Femur (tissue), 1 donor: ENCODE measurements at places on chromosomes 12 and 14.

GRCh38 chr12:59886131-59886733, 290.4 kb downstream of the SLC16A7 start:
- no peak for DNase-seq

- DNase-seq, result no peak
Measured at GRCh38 chr14:69342928-69343525, 55.1 kb downstream of the ERH start.

DNA sequence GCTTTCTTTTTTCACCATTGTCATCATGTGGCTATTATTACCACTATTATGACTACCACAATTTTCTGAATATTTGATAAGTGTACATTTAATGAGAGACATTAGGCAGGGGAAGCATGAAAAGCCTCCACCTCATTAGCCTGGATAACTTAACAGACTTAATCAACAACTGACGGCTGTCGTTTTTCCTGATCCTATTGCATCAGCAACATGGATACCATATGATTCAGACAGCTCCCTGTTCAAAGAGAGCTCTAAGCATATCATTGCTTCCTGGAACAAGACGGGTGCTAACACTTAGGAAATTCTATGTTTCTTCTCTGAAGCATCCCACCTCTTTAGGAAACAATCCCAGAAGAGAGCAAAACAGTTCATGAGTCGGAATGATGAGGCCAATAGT, 765.2 kb downstream of the NOVA1 start:
- DNase-seq, result no peak

DNA sequence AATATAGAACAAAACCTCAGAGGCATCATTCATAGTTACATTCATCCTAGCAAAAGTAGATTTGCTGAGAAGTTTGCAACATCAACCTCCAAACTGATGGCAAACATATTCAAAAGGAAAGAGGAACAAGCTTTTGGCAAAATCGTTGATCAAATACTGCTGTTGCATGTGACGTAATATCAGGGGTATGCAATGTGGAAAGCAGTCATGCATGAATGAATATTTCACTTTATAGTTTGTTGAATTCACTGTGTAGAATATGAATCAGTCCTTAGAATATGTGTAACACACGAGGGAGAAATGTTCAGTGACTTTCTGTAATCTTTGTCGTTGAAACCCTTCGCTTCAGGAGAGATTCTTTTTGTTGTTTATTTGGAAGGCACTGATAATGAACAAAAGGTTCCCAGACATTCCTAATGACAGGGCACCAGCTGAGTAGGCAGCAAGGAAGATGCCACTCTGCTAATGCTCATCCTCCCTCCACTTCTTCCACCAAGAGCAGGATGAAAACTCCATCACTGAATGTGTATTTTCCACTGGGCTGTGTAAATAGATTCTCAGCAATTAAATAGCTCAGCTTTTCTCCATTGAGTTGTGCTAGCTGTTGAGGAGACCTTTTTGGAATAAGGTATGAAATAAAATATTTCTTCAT, 126.1 kb downstream of the PELI2 start:
- DNase-seq, result no peak

GRCh38 chr14:92846162-92846897, 52.2 kb downstream of the GOLGA5 start:
- DNase-seq, result no peak

GRCh38 chr12:104414581-104415341, 42.0 kb upstream of the CHST11 start:
- no peak for DNase-seq

- DNase-seq, result no peak
Measured at GRCh38 chr14:90496379-90496778, 99.5 kb downstream of the CALM1 start.

GRCh38 chr12:10503460-10503859, 2.2 kb upstream of the EIF2S3B start:
- no peak for DNase-seq

GRCh38 chr12:40711121-40711520, 18.9 kb downstream of the CNTN1 start:
- no peak for DNase-seq

GRCh38 chr12:19712041-19712440, 272.7 kb downstream of the AEBP2 start:
- no peak for DNase-seq

GRCh38 chr14:103973354-103973753, 31.0 kb upstream of the RD3L start:
- DNase-seq, result no peak

- DNase-seq, result peak; percentile 21
Measured at GRCh38 chr12:100986595-100987547, 192.3 kb downstream of the ANO4 start.

DNA sequence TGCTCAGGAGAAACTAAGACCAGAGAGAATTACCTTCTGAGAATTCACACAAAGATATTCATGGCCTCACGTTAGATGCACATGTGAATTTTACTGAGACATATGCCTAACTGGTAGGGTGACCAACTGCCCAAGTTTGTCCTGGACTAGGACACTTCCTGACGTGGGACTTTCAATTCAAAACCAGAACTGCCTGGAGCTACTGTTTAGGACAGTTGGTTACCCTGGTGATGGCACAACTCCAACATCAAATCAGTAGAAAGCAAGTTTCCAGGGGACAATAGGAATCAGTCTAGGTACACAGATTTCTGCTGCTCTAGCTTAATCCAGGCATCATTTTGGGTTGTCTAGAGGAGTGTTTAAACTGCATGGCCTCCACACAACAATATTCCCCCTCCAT, 178.7 kb downstream of the GXYLT1 start:
- DNase-seq, result no peak

GRCh38 chr12:114933428-114934160, 249.6 kb upstream of the TBX3 start:
- no peak for DNase-seq

GRCh38 chr12:13195250-13195649, 1.3 kb upstream of the EMP1 start:
- DNase-seq, result no peak

- no peak for DNase-seq
Measured at GRCh38 chr12:95942101-95942523, 302 bp downstream of the CCDC38 start.

DNA sequence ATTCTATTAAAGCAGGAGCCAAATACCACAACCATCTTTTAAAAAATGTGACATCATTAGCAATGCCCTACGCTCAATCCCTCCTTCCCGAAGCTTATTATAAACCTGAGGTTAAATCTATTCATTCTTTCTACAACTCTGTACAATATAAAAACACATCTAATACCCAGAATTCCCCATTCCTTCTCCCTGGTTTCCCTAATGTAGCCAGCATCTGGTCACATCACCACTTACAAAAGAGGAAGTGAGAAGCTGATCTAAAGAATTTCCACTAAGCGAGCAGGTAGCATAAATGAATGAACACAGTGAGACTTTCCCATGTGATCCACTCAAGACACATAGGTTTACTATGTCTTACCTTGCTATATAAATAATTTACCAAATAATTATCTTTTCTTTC, 90.4 kb downstream of the LRP6 start:
- no peak for DNase-seq

- no peak for DNase-seq
Measured at GRCh38 chr14:102828151-102828550, 50.9 kb downstream of the TRAF3 start.

DNA sequence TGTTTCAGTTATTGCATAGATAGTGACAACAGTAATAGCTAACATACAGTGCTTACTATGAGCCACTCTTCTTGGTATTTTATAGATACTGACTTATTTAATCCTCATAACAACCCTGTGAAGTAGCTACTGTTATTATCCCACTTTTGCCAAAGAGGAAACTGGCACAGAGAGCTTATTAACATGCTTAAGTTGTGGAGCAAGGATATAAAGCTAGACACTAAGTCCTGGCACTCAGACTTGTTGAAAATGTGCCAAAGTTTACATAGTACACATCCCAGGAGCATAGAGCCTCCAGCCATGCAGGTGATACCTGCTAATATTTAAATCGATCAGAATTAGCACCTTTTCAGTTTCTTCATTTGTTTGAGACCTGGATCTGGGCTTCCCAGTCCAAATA, 41.8 kb downstream of the VEZT start:
- no peak for DNase-seq

GRCh38 chr12:86523844-86524243, 267.7 kb upstream of the MGAT4C start:
- DNase-seq, result no peak

DNA sequence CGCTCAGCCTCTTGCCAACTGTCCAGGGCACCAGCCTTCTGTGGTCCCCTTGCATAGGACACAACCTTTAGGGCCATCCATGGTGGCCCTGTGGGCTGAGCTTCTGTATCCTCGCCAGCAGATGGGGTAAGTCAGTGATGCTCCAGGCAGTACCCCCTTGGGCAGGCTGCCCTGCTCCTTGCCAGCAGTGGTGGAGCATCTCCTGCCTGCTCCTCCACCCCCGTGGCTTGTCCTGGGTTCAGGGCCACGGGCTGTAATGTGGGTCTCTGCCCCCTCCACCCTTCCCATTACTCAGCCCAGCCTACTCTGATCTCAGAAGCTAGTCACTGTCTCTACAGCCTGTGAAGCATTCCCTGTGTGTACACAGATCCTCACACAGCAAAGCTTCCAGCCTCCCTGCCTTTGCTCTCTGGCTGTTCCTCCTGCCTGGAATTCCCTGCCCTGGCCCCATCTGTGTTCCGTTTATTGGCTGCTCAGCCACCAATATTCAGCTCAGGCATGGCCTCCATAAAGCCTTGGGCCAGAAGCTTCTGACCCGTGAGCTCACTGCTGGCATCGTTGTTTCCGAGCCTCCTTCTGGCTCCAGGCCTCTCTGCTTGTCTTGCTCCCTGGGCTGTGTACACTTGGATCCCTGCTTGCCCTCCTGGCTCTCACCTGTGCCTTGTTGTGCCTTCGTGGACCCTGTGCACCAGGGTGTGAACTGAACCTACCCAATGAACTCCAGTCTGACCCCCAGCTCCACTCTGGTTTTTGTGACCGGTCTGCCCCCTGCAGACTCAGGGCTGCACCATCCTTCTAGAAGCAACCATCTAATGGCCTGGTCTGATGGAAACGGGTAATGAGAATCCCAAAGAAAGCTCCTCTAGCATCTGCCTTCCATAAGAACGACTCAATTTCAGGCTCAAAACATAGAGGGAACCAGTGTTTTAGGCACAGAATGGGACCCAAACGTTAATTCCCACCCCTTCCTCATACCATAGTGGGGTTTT, 177.0 kb upstream of the PRMT8 start:
- DNase-seq, result peak; percentile 77

DNA sequence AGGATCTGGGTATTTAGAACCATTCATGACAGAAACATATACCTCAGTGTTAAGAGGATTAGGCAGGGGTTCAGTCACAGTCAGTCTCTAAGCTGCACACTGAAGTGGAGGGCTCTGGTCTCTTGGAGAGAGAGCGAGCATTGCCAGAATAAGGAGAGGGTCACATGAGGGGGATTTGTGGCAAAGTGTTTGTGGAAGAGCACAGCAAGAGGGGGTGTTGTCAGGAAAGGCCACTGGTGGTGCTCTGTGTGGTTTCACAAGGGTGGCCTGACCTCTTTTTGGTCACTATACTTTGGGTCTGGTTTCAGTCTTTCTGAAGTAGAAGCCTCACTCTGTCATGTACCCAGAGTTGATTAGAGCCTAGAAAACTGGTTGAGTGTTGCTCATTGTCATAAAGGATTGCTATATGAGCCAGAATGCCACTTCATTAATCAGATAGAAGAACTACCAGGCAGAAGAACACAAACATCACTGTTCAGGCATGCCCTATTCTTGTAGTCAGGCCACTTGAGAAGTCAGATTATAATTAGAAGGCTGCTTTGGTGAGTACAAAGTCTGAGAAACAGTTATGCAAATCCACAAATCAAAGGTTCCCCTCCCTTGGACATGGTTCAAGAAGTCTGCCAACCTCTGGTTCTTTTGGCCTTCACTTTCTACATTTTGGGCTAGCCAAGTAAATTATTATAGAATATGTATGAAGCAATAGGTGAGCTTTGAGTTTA, 8.4 kb downstream of the TMEM19 start:
- DNase-seq, result no peak

DNA sequence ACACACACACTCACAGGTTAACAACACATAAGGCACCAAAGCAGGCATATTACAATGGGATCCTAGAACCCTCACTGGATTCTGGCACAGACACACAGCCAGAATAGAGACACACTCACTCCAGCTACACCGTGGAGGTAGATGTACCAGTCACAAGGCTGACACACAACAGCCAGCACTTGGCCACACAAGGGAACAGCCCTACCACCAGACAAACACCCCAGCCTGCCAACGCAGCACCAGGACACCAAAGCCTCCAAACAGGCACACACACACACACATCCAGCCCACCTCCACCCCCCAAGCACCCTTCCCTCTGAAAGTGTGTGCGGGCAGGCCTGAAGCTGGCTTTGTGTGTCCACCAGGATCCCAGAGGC, 10.9 kb upstream of the ITGB7 start:
- no peak for DNase-seq

DNA sequence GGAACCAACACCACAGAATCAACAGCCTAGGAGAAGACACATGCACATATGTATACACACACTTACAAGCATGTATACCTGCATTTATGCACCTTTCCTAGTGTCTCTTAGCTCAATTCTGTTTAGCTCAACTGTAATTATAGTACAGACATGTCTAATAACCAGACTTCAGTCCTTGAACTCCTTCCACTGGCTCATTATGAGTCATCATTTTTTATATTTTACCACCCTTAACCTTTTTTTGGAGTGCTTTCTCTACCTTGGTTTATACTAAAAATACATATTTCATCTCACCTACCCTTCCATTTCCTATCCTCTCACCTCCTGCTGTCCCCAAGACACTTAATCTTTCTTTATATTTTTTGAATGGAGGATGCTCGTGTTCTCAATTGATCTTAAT, 110.4 kb downstream of the ARID2 start:
- no peak for DNase-seq

- no peak for DNase-seq
Measured at GRCh38 chr14:61965030-61965745, 203.0 kb downstream of the SNAPC1 start.

DNA sequence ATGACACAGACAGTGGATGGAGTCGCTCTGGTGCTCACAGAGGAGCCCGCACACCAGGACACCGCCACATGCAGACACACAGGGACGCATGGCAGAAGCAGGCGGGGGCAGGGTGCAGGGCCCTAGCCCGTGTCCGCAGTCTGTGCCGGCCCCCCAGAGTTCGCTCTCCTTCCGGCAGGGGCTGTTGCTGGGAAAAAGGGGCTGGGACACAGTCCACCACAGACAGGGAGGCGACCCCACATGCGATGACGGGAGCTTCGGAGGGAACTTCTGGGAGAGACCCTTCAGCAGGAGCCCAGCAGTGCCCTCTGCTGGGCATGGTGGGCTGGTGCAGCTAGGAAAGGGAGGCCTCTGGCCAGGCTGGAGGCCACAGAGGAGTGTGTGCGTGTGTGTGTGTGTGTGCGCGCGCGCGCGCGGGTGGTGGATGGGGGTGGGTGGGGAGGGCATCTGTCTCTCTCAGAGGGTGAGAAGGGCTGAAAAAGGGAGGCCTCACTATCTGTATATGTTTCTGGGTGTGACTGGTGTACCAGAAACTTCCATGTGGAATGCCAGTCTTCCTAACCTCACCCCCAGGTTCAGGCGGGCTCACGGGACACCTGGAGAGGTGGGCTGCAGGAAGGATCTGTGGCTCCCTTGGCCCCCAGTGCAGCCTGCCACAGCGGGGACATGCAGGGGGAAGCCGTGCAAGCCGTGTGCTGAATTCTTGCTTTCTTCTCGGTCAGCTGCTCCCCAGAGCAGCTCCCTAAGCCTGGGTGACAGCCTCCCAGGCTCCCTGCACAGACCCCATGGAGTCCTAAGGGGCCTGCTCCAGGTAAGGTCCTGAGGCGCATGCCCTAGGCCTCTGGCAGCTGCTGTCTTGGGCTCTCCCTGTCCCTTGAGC, 60.7 kb downstream of the PLEKHG3 start:
- DNase-seq, result peak; percentile 88
